A172 (cell line): ENCODE measurements at places on chromosomes 5 and 9.

DNA sequence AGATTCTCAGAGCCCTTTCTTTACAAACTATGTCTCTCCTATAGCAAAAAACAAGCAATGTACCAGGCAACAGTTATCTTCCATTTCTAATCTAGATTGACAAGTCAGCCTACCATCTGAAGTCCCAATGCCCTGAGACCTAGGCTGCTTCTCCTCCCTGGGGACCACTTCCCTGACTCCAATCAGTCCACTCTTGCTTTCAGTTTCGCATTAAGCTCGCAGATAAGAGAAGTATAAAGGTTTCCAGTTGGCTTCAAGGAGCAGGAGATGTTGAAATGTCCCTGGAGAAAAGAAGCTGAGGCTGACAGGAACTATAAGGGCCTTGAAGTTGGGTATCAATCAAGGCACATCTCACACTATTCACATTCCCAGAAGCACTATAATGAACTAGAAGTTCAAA is 32.3 kb downstream of the ERP44 start:
- no peak for DNase-seq

- DNase-seq, result no peak
These were observed 15.2 kb downstream of the GBGT1 start for GRCh38 chr9:133148199-133149129.

- no peak for DNase-seq
These were observed 86.1 kb upstream of the ZNF608 start for GRCh38 chr5:124832510-124832909.

- DNase-seq, result no peak
These were observed 7.2 kb downstream of the CSNK1A1 start for GRCh38 chr5:149544028-149544420.

DNA sequence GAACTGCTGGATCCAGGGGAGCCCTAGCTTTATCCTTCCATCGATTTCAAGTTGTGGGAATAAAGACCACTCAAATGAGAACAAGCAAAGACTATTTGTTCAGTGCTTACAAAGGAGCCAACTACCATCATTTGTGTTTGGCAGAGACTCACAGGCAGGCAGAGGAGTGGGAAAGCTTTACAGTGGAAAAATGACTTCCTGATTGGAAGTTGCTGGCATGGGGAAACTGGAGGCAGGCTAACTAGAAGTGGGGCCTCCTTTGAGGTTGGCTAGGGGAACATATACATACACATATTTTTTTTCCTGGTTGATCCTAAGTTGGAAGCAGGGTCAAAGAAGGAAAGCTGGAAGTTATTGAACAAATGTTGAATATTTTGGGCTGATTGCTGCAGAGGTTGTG is 121.7 kb downstream of the ACTBL2 start:
- DNase-seq, result no peak

GRCh38 chr9:98873951-98874371 is 66.5 kb downstream of the GALNT12 start:
- DNase-seq, result peak; percentile 86

GRCh38 chr9:82601293-82601771 is 461.6 kb downstream of the RASEF start:
- DNase-seq, result no peak

DNA sequence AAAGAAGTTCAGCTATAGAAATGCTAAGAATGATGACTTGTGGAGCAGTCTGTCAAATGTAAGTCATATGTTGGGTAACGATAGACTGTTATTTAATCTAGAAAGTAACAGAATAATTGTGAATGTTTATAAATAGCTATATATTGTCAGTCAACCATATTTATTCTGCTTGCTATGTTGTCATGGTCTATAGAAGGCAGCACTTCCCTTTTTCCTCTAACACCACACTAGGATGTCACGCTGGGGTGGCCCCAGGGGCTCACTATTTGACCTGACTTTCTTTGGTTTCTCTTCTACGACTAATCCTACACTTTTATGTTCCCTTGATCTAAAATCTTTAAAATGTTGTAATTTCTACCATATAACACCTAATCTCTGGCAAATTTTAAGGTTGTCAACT is 20.5 kb downstream of the ERAP2 start:
- DNase-seq, result no peak

DNA sequence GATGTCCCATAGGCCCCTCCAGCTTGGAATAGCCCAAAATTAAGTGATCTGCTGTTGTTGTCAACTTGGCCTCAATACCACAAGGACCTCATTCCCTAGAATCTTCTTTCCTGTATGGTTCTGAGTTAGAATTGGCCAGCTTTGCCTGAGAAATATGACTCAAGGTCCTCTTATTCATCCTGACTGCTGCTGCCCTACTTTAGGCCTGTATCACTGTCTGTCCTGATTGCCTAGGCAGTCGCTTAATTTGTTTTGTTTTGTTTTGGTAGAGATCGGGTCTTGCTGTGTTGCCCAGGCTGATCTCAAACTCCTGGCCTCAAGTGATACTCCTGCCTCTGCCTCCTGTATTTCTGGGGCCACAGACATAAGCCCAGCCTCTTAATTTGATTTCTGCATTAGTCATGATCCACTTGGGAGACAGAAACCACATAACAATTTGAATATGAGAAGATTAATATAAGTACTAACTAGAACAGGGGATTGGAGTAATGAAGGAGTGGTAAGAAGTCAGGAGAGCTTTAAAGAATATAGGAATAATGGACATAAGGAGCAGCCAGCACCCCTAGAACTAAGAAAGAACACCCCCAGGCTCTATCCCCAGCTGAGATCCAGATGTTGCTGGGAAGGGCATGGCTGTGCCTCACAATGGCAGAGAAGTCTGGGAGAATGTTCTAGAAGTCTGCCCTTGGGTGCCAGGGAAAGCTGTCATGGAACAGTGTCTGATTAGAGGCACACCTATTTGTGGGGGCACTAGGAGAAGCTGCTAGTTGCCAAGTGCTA is 4.6 kb downstream of the TEX53 start:
- DNase-seq, result no peak

GRCh38 chr9:111854799-111855198 is 41.8 kb upstream of the UGCG start:
- DNase-seq, result no peak

- no peak for DNase-seq
These were observed 315.5 kb downstream of the IRX1 start for GRCh38 chr5:3911111-3911510.

GRCh38 chr9:110076894-110077725 is 130.8 kb downstream of the C9orf152 start:
- peak; percentile 71 for DNase-seq

DNA sequence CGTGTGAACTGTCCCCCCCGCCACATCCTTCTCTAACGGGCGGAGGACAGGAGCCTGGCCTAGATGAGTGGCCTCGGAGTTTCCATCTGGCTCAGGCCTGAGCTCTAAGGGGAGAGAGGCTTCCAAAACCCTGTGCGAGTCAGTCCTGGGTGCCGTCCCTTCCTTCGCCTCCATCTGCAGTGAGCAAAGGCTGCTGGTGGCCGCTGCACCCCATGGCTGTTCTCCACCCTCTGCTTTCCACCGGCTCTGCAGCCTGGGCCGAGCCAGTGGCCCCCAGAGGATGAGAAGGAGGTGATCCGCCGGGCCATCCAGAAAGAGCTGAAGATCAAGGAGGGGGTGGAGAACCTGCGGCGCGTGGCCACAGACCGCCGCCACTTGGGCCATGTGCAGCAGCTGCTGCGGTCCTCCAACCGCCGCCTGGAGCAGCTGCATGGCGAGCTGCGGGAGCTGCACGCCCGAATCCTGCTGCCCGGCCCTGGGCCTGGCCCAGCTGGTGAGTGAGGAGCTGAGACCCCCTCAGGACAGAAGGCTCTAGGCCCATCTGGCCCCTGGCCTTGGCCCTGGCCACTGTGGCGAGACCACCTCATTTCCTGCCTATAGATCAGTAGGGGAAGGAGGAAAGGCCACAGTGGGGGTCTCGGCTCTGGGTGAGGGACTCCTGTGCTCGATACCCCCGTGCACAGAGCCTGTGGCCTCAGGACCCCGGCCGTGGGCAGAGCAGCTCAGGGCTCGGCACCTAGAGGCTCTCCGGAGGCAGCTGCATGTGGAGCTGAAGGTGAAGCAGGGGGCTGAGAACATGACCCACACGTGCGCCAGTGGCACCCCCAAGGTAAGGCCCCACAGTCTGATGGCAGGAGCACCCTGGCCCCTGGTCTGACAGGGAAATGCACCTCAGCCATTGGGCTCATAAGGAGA is 3.0 kb downstream of the PKN3 start:
- no peak for DNase-seq

- no peak for DNase-seq
These were observed 14.1 kb downstream of the HSPB3 start for GRCh38 chr5:54469622-54470021.

- peak; percentile 12 for DNase-seq
These were observed 11.5 kb upstream of the ABO start for GRCh38 chr9:133286523-133286922.

- no peak for DNase-seq
These were observed 266.1 kb upstream of the MAP3K1 start for GRCh38 chr5:56549096-56549886.

- DNase-seq, result no peak
These were observed 25.1 kb upstream of the TBC1D2 start for GRCh38 chr9:98280574-98280973.

DNA sequence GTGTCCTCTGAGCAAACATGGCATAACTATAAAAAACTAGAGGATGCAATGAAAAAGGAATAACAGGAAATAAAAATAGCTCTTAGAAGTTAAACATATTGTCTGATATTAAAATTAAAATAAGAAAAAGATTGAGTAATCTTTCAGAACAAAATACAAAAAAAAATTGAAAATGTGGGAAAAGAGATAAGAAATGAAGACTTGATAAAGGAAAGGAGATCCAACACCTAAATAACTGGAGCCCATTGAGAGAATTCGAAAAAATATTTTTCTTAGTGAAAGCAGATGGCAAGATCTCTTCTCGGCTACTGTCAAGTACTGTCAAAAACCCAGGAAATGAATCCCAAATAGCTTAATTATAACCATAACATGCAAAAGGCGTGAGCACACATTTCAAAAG is 24.9 kb downstream of the LIFR start:
- no peak for DNase-seq

GRCh38 chr9:20496328-20496727 is 126.0 kb downstream of the MLLT3 start:
- no peak for DNase-seq

DNA sequence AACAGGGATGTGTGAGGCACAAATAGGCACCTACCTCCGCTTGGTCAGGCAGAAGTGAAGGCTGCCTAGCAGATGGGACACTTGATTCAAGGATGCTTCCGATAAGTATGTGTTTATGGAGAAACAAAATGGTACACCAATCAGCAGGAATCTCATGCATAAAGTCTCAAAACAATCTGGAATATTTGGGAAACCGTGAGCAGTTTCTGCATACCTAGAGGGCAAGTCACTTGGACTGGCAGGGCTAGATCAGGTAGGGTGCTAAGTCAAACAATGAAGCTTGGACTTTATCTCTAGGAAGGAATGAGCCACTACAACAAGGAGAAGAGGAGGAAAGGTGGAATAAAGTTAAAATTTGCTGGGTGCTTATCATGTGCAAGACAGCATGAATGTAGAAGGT is 5.5 kb downstream of the EPB41L4A start:
- no peak for DNase-seq

GRCh38 chr5:162956570-162956969 is 480.8 kb upstream of the CCNG1 start:
- DNase-seq, result no peak

- DNase-seq, result no peak
These were observed 163.2 kb downstream of the TRIO start for GRCh38 chr5:14306329-14306815.

DNA sequence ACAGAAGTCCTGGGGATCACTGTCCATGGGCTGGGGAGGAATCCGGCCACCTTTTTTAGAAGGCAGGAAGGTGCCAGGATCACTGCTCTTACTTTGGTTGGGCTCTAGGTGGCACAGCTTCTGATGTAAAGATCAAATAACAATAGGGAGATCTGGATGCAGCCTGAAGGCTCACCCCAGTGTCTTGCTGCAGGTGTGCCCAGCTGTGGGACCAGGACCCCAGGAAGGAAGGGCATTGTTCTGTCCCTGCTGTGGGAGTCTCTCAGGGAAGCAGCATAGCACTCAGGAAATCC is 69.6 kb downstream of the DAB2IP start:
- no peak for DNase-seq

GRCh38 chr9:121650217-121651007 is 1.0 kb upstream of the DAB2IP start:
- DNase-seq, result peak; percentile 76

DNA sequence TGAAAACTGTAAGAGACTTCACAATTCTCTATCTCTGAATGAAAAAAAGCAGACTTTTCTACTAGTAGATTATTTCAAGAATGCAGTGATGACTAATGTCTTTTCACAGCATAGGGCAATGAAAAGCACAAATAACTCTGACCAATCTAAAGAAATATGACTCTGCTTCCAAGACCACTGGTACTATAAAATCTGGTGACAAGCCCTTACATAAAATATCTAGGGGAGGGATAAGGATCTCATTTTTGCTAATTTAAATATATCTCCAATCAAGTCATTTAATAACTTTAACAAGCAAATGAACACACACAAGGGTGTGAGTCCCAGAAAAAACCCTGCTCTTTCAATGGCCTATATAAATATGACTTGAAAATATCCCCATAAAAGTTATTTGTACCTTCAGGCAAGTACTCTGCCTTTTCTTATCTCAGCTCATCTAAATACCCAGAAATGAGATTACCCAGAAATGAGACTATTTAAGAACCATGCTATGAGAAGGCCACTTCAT is 105.2 kb downstream of the GNAQ start:
- peak; percentile 86 for DNase-seq

DNA sequence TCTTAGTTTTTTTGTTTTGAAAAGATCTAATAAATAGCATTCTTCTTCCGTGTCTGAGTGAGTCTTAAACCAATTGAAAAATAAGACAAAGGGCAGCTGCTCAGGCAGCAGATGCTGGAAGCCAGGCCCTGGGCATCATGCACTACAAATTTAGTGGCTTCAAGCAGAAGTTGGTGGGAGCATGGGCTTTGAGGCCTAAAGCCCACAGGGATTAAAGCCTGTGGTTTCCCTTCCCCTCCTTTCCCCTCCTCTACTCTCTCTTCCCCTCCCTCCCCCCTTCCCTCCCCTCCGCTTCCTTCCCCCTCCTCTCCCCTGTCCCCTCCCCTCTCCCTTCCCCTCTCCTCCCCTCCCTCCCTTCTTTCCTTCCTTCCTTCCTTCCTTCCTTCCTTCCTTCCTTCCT is 20.1 kb upstream of the KIF4B start:
- DNase-seq, result no peak

DNA sequence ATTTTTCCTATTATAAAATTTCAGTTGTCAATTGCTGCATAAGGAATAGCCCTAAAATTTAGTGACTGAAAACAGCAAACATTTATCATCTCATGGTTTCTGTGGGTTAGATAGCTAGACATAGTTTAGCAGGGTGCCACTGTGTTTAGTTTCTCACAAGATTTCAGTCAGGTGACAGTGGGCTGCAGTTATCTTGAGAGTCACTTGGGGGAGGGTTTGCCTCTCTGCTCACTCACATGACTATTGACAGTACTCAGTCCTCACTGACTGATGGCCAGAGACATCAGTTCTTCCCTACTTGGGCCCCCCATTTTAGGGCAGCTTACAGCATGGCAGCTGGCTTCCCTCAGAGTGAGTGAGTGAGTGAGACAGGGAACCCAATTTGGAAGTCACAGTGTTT is 42.0 kb downstream of the PBX3 start:
- DNase-seq, result no peak

- DNase-seq, result no peak
These were observed 214.9 kb upstream of the EFNA5 start for GRCh38 chr5:107885601-107886000.
